ENCODE measurements at places on chromosomes 3 and 15.
A peak's percentile ranks its signal among the peaks of the same experiment; 100 is the strongest.

DNA sequence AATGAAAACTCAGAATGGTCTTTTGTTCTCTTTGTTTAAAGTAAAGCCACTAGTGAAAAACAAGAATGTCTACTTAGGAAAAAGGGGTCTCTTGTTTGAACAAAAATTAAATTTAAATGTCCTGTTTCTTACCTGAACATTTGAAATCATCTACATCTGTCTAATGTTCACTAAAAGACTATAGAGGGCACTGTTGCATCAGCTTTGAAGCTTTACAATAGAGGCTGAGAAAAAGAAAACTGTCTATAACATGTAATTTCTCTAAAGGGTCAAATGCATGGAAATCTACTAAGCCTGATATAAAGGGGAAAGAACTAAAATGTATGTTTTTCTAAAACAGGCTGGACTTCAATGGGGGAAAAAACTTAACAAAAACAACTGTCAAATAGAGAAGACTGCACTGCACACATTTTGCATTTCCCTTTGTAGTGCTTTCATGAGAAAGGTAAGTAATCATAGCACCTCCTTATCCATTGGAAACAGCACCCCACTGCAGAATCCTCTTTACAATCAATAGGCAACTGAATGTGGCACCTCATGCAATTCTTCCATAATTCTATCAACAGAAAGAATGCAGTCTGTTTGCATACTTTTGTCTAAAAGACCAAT lies 26.3 kb downstream of the DPH6 start:
- DNase-seq = no peak

GRCh38 chr3:182315313-182315712 lies 478.0 kb upstream of the ATP11B start:
- DNase-seq = peak; percentile 58

- DNase-seq = no peak
These were observed 57.0 kb downstream of the SUMF1 start for GRCh38 chr3:4409971-4410573.

DNA sequence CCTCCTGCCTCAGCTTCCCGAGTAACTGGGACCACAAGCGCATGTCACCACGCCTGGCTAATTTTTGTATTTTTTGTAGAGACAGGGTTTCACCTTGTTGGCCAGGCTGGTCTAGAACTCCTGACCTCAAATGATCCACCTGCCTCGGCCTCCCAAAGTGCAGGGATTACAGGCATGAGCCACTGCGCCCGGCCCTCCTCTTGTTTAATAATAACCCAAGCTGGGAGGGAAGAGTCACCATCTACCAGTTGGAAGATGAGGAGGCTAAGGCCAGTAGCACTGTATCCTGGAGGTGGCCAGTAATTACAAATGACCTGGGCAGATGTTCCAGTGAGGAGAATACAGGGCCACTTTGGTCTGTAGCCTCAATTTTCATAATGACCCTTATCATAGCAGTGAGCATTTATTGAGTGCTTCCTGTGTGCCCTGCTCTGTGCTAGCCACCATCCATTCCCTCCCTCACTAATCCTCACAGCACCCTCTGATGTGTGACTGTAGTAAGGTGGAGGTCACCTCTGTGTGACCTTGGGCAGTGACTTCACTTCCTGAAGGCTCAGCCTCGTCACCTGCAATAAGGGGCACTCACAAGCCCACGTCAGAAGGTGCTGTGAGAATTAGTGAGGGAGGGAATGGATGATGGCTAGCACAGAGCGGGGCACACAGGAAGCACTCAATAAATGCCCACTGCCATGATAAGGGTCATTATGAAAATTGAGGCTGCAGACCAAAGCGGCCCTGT lies 64.2 kb downstream of the ABTB1 start:
- DNase-seq = no peak

DNA sequence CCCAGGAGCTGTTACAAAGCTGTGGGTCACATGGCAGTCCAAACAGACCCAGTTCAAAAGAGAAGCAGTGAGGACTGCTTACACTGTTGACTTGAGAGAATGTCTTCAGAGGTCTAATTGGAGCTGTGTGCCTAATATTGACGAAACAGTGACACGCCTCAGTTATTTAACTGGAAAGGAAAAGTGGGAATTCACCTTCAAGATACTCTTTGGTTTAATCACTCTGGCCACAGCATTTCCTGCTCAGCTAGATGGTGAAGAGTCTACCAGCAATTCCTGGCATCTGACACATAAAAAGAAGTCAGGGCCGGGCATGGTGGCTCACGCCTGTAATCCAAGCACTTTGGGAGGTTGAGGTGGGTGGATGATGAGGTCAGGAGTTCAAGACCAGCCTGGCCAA lies 326.4 kb downstream of the SV2B start:
- DNase-seq = no peak

- no peak for DNase-seq
These were observed 9.1 kb downstream of the PLXND1 start for GRCh38 chr3:129597087-129597999.

DNA sequence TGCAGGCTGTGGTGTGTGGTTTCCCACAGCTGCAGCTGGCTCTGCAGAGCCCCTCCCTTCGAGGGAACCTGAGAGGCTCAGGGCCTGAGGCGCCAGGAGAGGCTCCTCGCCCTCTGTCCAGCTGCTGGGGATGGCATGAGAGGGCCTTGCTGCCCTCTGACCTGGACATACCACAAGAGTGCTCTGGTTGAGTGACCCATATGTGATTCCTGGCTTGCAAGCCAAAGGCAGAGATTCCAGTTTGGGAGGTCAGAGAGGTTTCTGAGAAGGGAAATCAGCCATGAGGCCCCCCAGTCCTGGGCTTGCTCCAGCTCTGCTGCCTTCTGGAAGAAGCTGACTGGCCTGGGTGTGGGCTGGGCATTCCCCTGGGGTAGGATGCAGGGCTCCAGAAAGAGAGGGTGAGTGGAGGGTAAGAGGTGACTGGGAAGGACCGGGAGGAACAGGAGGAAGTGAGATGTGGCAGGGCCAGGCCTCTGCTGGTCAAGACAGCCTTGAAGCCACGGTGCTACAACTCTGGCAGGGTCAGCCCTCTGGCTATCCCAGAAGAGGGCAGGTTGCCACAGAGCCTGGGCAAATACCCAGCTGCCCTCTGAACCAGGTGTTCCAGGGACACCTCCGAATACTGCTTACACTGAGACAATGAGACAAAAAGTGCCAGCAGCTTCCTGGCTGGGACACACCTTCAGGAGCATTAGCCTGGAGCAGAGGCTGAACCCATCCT lies 16.0 kb upstream of the SRP14 start:
- peak; percentile 79 for DNase-seq

DNA sequence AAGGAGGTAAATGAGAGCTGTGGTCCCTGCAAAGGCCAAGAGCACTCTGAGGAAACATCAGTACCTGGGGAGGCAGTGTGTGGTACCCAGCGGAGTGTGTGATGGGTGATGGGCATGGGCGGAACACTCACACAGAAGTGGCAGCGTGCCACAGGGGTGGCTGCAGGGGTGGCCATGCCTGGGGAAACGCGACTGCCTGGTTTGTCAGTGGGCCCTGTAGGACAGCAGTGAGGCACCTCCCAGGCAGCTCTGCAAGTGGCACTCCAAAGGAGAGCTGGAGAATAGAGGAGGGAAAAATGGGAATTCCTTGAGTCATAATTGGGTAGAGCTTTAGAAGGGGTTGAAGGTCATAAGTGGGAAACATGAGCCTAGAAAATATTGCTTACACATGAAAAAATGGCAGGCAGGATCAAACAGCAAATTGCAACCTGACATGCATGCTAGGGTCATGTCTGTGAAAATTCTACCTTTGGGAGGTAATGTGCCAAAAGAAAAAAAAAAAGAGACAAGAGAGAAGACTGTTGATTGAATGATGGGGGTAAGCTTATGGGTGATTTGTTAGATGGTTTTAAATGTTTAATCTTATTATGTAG lies 138.4 kb downstream of the RPLP1 start:
- no peak for DNase-seq

GRCh38 chr15:38216763-38217162 lies 35.9 kb upstream of the SPRED1 start:
- no peak for DNase-seq
